Kidney epithelial cell (primary cell): ENCODE measurements at places on chromosomes 5 and 9.

DNA sequence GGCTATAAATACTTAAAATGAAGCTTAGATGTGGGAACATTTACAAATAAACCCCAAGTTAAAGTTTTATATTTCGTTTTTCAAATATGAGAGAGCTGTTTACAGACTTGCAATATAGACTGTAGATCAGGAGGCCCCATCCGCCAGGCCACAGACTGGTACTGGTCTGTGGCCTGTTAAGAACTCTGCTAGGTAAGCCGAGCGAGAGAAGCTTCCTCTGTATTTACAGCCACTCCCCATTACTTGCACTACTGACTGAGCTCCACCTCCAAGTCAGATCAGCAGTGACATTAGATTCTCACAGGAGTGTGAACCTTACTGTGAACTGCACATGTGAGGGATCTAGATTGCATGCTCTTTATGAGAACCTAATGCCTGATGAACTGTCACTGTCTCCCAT is 561.4 kb upstream of the FAM174A start:
- DNase-seq, result no peak

DNA sequence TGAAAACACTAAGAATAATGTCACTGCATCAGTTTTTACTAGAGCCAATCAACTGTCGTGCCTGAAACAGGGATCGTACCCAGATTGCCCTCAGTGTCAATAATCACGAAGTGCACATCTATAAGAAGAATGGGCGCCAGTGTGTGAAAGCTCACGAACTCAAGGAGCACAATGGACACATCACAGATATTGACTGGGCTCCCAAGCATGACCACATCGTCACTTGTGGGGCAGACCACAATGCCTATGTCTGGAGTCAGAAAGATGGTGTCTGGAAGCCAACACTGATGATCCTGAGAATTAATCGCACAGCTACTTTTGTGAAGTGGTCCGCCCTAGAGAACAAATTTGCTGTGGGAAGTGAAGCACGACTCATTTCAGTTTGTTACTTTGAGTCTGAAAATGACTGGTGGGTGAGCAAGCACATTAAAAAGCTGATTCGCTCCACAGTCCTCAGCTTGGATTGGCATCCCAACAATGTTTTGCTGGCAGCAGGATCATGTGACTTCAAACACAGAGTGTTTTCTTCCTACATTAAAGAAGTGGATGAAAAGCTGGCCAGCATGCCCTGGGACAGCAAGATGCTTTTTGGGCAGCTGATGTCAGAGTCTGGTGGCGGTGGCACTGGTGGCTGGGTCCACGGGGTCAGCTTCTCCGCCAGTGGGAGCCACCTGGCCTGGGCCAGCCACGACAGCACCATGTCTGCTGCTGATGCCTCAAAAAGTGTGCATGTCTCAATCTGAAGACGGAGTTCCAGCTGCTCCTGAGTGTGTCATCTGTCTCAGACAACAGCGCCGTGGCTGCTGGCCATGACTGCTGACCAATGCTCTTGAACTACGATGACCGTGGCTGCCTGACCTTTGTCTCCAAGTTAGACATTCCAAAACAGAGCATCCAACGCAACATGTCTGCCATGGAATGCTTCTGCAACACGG is 32.2 kb downstream of the NSA2 start:
- peak; percentile 52 for DNase-seq

DNA sequence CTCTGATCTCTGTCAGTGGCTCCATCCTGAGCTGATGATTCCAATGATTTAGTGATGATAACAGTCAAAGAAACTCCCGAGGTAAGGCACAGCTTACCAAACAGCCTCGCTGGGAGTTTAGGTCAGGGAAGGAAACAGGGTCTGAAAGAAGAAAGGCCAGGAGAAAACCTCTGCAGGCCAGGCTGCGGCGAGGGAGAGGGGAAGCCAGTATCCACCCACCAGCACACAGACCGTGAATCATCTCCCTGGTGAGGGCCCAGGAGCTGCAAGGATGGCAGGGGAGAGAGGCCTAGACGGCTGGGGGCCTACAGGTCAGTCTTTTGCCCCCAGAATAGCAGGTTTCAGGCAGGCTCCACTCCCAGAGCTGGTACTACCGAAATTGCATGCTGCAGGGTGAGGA is 590.5 kb downstream of the CCDC171 start:
- DNase-seq, result no peak

GRCh38 chr9:27785714-27786100 is 212.4 kb upstream of the C9orf72 start:
- DNase-seq, result no peak

DNA sequence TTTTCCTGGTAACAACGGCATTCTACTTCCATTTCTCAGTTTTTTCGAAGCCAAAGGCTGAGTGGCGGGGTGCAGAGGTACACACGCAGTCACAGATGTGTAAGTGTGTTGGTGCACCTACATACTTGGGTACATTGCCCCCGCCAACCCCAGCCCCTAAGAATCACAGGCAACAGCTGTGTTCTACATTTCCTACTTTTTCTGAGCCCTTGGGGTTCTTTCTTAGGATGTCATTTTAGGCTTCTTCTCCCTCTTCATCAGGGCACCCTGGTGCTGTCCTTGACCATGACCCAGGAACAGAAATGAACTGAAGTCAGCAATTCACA is 104.8 kb downstream of the PAX5 start:
- DNase-seq, result no peak

DNA sequence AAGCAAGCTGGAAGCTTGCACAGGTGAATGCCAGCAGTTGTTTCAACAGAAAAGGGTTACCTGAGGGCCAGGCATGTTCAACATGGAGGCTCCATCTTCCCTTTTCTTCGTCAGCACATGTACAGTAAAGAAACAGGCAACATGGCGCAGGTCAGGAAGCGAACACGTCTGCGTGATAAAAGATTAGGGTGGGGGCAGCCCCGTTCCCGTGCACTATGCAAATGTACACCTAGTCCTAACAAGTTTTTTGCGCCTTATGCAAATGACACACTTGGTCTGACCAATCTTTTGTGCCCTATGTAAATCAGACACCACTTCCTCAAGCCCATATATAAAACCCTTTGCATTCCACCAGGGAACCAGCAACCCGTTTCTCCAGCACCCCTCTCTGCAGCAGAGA is 452.1 kb upstream of the PTPRD start:
- DNase-seq, result no peak

DNA sequence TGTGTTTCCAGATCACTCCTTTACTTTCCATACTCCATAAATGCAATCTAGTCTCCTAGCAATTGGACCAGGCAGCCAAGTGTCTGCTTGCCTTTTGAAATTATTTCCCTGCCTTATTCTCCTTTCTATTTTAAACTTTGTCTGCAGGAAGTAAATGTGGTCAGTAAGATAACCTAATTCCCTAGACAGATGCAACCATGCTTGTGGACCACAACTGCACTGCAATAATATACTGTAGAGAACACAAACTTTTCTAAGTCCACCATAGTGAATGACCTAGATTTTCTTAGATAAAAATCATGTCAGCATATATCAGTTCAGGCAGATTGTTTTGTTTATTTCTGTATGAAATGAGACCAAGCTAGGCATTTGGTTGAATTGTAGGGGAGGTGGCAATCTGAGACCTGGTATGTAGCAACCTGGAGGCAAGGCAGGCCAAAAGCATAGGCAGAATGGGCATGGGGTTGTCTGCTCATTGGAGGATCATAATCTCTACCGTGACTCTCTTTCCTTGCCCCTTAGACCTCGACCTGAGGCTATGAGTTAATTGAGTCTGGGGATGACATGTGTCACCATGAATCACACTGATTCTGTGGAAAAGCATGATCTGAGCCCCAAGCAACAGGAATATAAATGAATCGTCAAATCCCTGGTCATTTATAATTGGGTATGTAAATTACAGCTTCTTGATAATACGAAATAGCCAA is 20.7 kb downstream of the ACTL7B start:
- DNase-seq, result no peak

DNA sequence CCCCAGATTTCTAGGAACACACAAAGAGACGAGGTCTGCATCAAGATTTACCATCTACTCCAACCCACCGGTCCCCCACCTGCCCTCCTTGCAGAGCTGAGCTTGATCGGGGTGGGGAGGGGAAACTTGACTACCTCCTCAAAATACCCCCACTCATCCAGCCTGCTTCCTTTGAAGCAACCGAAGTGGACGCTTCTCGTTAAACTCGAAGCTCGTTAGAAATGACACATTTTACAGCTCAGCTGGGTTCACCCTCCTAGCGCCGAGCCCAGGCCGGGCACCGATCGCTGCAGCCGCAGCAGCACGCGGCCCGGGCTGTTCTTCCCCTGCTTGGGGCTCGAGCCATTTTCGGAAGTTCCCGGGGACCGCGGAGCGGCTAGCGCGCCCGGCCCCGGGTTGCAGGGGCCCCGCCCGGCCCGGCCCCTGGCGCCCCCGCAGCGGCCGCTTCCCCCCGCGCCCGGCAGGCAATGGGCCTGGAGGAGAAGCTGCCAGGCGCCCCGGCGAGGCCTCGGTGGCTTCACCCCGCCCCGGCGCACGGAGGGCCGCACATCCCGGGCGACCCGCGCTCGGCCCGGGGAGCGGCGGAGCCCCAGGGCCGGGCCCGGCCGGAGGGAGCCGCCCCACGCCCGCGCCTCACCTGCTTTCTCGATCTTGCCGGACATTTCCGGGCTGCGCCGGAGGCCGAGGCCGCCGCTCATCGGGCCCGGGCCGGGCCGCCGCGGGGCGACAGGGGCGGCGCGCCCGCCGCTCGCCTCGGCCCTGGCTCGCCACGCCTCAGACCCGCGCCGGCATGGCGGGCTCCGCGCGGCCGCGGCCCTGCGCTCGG is 530 bp downstream of the RAPGEF1 start:
- DNase-seq, result no peak

- DNase-seq, result no peak
These were observed 59.6 kb upstream of the MAN2A1 start for GRCh38 chr5:109630093-109630492.

GRCh38 chr9:97695995-97696802 is 941 bp downstream of the XPA start:
- no peak for DNase-seq

DNA sequence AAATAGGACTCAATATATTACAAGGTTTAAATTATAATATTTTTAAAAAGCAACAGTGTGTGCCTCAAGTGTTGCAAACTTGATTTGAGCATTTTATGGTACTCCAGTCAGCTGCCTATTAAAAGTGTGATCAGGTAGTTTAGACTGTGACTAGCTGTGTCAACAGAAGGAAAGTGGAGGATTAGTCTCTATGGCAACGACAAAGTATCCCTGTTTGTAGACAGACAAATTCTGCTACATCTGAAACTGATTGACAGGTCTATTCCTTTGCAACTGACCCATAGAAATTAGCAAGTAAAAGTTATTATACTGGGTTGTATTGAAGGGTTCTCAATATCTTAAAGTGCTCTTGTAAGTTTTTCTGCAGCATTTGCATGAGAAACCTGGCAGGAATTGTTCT is 249.8 kb upstream of the ARRDC3 start:
- no peak for DNase-seq

DNA sequence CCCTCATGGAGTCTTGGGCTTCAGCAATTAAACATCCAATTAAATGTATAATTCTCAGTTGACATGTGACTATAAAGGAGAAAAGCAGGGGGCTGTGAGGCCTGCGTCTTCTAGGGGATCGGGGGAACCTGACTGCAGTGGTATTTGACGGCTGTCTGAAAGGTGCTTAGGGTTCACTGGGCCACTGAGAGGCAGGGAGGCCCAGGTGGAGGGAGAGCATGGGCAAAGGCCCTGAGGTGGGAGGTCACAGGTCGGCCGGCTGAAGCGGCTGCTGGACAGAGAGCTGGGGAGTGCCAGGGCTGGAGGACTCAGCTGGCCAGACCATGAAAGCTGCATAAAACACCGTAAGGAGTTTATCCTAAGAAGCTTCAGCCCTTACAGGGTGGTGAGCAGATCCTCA is 23.9 kb downstream of the ERGIC1 start:
- DNase-seq, result no peak

DNA sequence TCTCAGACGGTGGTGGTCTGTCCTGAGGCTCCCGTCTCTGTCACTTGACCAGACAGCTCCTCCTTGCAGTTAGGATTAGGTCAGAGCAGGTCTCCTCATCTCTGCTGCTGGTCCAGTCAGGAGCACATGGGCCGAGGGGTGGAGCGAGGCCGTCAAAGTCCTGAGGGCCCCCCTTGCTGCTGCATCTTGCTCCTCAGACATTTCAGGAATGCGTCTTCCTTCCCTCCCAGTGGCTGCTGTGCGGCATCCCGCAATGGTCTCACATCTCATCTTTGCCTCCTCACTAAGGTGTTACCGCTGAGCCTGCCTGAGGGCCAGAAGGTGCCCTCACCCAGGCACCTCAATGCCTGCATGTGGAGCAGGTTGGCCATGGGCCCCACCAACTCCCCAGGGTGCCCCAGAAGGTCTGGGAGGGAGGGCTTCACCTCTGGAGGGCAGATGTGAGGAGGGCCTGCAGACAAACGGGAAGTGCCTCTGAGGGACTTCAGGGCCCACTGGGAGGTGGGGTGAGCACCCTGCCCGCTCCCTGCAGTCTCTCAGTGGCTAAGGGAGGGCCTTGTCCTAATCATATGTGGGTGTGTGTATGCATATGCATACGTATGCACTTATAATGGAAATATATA is 137.7 kb upstream of the LMX1B start:
- DNase-seq, result no peak

DNA sequence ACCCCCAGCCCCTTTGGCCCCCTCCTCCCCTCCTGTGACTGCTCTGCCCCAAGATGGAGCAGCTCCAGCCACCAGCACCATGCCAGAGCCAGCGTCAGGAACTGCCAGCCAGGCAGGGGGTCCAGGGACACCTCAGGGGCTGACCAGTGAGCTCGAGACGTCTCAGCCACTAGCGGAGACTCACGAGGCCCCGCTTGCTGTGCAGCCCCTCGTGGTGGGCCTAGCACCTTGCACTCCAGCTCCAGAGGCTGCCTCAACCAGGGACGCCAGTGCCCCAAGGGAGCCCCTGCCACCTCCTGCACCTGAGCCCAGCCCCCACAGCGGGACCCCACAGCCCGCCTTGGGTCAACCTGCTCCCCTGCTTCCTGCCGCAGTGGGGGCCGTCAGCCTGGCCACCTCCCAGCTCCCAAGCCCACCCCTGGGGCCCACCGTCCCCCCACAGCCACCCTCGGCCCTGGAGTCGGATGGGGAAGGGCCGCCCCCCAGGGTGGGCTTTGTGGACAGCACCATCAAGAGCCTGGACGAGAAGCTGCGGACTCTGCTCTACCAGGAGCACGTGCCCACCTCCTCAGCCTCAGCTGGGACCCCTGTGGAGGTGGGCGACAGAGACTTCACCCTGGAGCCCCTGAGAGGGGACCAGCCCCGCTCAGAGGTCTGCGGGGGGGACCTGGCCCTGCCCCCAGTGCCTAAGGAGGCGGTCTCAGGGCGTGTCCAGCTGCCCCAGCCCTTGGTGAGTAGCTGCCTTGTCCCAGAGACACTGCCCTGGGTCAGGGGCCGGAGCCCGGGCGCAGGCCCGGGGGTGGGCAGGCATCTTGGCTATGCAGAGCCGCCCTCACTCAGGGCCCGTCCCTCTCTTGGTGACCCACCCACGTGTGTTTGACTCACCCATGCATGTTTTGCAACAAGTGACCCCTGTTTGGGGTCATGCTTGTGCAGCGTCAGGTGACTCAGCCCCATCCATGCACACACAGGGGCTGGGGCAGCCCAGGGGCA is 105.2 kb downstream of the WNK2 start:
- DNase-seq, result peak; percentile 76

GRCh38 chr9:77988630-77989029 is 43.0 kb downstream of the GNAQ start:
- no peak for DNase-seq

- no peak for DNase-seq
These were observed 422.1 kb upstream of the TNC start for GRCh38 chr9:115540091-115540490.
